Activated CD4-positive, alpha-beta T cell treated with anti-CD3 and anti-CD28 coated beads, Interleukin-2, amount 50 U/mL, for 4 hours (primary cell): ENCODE measurements at places on chromosomes 12 and 14.

DNA sequence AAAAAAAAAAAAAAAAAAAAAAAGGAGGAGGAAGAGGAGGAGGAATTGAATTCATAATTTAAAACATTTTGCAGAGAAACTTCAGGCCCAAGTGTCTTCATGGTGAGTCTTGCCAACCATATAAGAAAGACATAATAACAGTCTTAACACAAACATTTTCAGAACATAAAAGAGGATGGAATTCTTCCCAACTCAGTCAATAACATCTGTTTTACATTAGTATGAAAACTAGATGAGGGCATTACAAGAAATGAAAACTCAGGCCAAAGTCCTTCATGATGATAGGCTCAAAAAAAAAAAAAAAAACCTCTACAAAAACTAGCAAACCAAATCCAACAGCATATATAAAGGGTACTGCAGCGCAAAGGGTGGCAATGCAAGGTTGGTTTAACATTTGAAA, 151.6 kb downstream of the FOXA1 start:
- DNase-seq = no peak

GRCh38 chr12:111971800-111972199, 41.2 kb downstream of the TMEM116 start:
- no peak for DNase-seq

GRCh38 chr12:81809829-81810595, 50.9 kb upstream of the PPFIA2 start:
- no peak for DNase-seq

DNA sequence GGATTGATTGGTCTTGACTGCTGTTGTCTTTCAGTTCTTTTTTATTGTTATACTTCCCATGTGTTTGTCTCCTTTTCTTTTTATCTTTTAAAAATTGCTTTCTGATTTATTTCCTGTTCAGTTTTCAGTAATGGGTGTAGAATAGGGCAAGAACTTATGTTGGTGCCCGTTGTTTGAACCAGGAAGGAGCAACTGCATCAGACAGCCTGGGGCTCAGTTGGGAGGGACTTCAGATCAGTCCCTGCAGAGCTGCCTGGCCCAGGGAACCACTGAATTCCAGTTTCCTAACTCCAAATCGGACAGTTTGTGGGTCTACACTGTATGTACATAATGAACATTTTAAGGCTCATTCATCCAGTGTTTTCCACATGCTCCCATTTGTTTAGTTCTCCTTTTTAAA, 64.9 kb downstream of the FBXO34 start:
- DNase-seq = no peak
